ENCODE measurements at places on chromosomes 5 and 9.

GRCh38 chr5:126389179-126389578 is 34.0 kb upstream of the GRAMD2B start:
- no peak for DNase-seq

GRCh38 chr5:125537661-125538060 is 791.2 kb upstream of the ZNF608 start:
- no peak for DNase-seq

GRCh38 chr5:59079622-59080620 is 497.0 kb downstream of the RAB3C start:
- no peak for DNase-seq

DNA sequence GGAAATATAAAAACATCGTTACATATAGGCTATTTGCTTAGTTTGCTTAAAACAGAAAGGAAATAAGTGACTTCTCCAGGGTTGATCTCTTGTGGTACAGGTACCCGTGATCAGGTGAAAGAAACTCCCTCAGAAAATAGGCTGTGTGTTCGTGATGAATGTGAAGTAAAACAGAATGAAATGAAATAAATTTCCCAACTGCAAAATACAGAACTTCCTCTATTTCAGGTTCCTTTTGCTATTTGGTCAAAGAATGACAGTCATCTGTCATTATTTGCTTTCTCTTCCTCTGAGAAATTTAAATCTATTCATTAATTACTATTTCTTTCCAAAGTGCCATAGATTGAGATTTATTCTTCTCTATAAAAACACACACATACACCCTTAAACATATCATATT is 408.1 kb downstream of the FAM170A start:
- DNase-seq: no peak

- no peak for DNase-seq
Observed at GRCh38 chr5:157471709-157472108, 11.7 kb downstream of the NIPAL4 start.

DNA sequence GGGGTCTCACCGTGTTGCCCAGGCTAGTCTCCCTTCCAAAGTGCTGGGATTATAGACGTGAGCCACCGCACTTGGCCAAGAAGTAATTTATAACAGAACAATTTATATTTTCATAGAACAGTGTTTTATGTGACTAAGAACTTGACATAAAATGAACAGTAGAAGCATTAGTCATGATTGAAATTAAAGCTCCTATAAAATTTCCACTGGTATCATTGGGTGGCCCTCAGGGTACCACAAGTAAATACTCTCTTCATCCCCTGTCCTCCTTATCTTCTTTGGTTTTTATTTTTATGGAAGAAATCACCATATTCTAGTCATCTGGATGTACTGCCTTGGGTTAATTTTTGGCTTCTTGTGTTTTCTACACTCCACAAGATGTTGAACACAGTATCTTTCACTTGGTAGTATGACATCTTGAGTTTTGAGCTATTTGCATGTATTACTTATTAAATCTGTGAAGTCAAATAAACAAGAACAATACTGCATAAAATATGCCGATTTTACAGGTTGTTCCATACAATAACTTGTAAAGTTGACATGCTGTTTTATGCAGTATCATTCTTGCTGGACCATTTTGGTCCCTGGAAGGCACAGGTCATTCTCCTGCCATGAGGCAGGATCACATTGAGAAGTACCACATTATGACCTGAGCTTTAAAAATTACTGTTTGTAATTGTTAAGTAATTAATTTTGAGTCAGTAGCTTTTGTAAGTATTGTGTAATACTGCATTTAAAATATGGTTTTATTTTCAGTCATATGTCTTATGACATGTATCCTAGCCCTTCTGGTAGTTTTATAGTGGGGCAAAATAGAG is 24.4 kb downstream of the LMNB1 start:
- no peak for DNase-seq

GRCh38 chr5:163190784-163191183 is 246.6 kb upstream of the CCNG1 start:
- no peak for DNase-seq

GRCh38 chr5:103148213-103148612 is 28.1 kb downstream of the PPIP5K2 start:
- no peak for DNase-seq

DNA sequence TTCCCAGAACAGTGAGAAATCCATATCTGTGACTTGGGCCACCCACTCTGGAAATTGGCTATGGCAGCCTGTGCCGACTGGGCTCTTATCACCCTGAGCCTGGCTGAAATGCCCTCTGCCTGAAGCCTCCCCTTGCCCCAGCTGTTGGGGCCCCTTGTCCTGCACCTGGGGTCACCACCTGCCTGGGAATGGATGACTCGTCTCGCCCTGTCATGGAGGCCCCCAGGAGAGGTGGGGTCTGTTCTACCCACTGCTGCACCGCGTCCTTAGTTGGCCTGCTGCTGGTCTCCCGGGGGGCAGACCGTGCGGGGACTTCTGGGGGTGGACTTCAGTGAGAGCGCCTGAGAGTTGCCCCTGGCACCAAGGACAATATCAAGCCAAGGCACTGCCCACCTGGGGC is 46.6 kb upstream of the COL5A1 start:
- DNase-seq: no peak

GRCh38 chr5:170112876-170113521 is 7.3 kb downstream of the FOXI1 start:
- no peak for DNase-seq

DNA sequence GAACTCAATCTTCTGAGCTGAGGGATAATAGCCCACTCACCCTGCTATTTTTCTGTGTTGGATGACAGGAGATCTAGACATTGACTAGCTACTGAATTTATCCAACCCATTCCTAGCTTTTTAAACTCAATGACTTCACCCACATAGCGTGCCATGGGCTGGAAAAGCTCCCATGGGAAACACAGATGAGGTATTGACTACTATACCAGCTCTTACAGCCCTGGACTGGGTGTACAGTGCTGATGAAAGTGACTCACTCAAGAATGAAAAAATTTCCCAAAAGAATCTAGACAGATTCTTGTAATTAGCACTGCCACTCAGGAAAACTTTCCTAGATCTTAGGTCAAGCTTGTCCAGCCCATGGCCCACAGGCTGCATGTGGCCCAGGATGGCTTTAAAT is 72.7 kb upstream of the NREP start:
- DNase-seq: no peak

DNA sequence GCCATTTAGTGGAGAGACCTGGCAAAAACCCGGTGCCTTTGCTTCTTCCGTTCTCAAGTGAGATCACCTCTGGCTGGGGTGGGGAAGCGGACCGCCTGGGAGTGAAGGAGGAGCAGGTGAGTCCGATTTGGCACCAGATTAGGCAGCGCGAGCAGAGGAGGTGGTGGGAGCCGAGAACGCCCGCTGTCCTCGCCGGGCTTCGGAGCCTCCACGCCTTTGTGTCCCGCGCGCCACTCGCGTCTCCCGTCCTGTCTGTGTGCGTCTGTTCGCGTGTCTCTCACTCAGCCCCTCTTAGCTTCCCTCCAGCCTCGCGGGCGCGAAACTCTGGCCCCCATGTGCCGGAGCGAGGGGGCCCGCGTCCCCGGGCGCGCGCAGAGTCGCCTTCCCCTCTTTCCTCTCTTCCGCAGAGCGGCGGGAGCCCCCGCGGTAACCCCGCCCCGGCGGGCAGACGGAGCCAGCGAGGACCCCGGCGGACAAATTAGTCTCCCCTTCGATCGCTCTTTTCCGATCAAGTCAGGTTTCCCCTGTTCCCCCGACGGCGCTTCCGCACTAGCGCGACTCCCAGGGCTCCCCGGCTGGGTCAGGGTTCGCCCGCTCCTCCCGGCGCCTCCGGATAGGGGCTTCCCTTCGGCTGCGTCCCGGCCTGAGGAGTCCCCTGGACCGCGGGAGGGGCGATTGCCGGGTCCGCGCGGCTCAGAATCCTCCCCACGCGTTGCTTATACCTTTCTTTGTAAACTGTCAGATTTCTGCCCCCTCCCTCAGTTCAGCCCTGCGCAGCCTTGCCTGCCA is 7.1 kb downstream of the POU4F3 start:
- no peak for DNase-seq

GRCh38 chr5:110517396-110517795 is 209.1 kb downstream of the TMEM232 start:
- no peak for DNase-seq

DNA sequence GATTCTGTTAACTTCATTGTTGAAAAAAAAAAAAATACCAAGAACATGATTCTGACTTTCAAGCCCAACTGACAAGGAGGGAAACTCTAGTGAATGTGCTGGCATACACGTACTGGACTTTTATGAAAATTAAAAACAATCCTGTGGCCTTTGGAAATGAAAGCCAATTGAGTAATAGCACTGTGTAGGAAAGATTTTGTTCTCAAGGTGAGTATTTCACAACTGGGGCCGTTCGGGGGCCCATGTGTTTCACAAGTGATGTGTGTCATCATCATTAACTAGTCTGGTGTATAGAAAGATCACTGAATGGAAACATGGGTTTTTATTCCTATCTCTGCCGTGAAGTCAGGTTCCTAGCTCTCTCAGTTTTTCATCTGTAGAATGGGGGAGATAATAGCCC is 605.0 kb upstream of the CLINT1 start:
- DNase-seq: no peak
